Activated T-cell treated with anti-CD3 and anti-CD28 coated beads for 48 hours (primary cell): ENCODE measurements at places on chromosomes 2 and 18.

DNA sequence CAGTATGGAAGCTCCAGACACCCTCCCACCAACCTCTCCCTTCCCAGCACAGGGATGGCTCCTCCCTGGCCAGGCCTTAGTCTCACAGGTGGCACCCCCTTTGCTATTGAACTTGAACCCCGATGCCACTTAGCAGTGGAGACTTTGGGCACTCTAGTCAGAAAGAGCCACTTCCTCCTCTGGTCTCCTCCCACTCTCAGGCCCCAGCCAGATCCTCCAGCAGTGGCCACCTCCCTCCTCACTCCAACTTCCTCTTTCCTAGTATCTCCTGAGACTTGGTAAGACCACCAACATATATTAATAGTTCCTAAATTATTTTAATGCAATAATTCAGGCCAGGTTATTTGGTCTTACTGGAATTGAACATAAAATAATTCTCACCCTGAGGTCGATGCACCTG, 437.2 kb upstream of the ID2 start:
- DNase-seq, result no peak

GRCh38 chr2:197915548-197916265, 111.3 kb downstream of the PLCL1 start:
- DNase-seq, result no peak

DNA sequence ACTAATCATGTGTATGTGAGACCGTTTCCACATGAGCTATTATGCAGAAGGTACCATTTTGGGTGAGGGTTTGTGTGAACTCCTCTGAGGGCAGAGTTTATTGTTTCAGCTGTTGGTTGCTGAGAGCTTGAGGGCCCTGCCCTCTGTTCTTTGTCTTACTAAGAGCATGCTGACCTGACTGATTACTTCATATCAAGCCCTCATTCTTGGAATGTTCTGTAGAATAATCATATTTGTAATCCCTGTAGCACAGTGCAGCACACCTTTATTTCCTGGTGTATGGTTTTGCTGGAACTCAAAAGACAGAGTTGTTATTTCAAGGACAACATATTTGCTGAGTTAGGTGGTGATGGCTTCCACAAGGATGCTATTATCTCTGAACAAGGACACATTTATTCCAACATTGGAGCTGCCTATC, 118.5 kb downstream of the GALNT3 start:
- no peak for DNase-seq

DNA sequence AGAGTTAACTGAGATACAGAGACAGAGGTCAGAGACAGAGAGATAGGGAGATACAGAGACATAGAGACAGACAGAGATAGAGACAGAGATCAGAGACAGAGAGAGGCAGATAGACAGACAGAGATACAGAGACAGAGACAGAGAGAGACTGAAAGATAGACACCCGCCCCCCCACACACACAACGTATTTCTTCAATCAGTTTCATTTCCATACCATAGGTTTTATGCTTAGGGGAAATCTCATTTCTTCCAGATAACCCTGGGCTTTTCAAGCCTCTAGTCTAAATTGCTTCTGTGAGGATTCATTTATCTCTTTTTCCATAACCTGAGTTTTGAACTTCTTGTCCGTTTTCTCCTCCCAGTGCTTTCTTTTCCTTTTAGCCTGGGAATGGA, 94.6 kb downstream of the CD8B2 start:
- DNase-seq, result no peak

GRCh38 chr2:85937069-85937439, 48.3 kb upstream of the ST3GAL5 start:
- no peak for DNase-seq

DNA sequence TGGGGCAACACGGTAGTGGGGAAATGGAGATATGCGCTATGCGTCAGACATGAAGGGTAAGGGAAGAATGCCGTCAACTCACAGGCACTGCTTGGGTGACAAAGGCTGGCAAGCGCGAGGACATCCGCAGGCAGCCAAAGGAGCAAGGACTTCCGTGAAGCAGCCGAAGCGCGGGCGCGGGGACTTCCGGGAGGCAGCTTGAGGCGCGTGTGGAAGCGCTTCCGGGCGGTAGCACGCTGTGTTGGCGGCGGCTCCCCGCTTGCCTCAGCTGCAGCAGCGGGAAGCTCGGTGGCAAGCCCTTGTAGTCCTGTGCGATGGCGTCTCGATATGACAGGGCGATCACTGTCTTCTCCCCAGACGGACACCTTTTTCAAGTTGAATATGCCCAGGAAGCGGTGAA, at the start of gene PSMA8:
TSS of gene PSMA8 (plus strand) at position 218 of the 400 bp plus-strand sequence. CDS start at position 315, 97 bp downstream.
- DNase-seq, result peak; percentile 41

- no peak for DNase-seq
Observed at GRCh38 chr18:24605444-24605843, 145.0 kb downstream of the HRH4 start.

GRCh38 chr2:204611017-204611631, 65.8 kb downstream of the PARD3B start:
- DNase-seq, result no peak

DNA sequence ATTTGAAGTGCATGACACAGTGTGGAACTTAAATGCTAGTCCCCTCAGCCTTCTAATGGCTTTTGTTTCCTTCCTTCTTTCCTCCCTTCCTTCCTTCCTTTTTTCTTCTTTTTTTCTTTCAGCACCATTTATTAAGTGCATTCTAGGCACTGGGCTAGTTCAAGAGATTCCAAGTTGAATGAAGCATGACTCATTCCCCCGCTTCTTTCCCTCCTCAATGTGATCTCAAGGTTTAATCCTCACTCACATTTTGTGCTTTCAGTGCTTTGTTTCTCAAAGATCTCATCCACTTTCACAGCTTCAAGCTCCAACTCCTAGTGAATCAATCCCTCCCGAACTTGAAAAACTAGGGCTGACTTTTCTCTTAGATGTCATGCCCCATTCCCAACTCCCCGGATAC, 90.1 kb downstream of the LBH start:
- DNase-seq, result no peak
